COR-L47 (cell line): ENCODE measurements at places on chromosomes 1 and 21.

DNA sequence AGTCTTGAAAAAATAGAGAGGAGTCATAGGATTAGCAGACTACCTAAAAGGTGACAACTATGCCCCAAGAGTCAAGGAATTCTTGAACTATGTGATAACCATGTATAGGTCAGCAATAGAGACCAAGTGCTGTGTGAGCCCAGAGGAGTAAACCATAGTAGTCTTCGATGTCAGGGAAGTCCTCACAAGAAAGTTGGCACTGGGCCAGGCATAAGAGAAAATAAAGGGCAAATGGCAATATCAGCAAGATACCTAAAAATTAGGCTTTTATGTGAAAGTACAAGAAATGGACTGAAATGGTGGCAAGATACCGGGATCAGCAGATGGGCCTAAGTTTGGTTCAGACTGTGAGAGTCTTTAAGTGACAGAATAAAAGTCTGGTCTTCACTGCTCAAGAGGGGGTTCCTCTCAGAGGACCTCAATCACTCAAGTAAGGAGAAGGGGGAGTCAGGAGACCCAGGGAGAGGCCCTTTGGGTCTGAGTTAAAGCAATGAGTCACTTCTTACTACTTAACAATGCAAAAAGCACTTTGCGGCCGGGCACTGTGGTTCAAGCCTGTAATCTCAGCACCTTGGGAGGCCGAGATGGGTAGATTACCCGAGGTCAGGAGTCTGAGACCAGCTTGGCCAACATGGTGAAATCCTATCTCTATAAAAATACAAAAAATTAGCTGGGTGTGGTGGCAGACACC lies 95.0 kb downstream of the TEX35 start:
- no peak for DNase-seq

DNA sequence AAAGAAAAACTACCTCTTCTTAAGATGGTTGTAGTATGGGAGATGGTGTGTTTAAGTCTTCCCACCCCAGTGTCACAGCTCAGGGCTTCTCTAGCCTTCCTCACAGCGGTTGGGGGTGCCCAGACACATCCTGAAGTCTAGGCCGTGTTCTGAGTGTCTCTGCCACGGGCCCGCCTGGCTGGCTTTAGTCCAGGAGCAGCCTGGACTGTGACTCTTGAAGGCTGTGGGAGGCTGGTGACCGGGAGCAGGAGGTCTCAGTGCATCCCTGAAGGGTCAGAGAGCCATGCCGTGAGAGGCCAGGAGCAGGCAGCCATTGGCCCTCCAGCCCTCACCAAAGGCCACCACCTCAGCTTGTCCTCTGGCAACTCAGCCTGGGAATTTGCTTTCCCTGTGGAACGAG lies 4.5 kb downstream of the EPHX1 start:
- DNase-seq = no peak

- DNase-seq = no peak
Observed at GRCh38 chr1:155485945-155486344, 76.7 kb downstream of the ASH1L start.

DNA sequence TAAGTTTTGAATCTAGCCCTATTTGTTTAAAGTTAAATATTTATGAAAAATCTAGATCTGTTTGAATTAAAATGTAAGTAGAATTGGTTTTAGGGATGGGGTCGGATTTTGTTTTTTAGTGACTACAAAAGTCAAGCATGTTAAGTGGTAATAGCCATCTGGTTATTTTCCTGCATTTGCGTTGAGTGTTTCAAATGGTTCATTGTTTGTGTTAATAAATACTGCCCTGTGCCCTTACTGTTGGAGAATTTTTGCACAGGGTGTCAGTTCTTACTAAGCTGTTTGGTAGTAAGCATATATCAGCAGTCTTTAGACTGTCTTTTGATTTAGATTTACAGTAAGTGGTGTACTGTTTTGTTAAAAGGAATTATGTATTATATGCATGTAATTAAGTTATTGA lies 46.1 kb upstream of the TARS2 start:
- no peak for DNase-seq

- DNase-seq = no peak
Observed at GRCh38 chr1:235640580-235640979, 9.0 kb downstream of the GNG4 start.

GRCh38 chr1:9653491-9654050 lies 2.0 kb downstream of the PIK3CD start:
- no peak for DNase-seq

GRCh38 chr1:95122151-95122697 lies 5.1 kb downstream of the TLCD4 start:
- no peak for DNase-seq

DNA sequence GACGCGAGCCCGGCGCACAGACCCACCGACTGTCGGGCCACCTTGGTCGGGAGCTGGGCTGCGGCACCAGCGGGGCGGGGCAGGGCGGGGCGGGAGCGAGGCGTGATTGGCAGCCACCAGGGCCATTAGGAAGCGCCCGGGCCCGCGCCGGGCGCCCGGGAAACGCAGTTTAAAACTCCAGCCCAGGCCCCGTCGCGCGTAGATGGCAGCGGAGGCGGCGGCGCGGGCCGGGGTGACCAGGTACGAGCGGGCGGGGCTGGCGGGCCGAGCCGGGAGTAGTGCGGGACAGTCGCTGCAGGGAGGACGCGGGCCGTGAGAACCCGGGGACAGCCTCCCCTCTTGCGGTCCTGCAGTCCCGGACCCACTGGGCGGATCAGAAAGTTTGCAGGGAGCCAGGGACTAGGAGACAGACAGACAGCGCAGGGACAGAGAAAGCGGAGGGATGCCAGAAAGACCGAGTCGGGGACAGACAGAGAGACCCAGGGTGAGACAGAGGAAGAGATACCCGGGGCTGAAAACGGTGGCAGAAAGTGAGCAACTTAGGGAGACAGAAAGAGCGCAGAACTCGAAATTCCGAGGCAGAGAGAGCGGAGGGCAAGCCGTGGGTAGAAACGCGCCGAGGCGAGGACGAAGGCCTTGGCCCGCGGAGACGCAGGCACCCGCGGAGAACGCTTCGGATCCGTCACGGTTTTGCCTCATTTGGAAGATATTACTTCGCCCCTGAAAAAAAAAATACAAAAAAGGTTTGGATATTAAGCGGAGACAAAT lies at the start of gene DMBX1:
Gene DMBX1, plus strand, starts transcription at position 199 of the 768 bp plus-strand sequence. CDS start 17,175 bp downstream, outside the sequence.
- DNase-seq = no peak

DNA sequence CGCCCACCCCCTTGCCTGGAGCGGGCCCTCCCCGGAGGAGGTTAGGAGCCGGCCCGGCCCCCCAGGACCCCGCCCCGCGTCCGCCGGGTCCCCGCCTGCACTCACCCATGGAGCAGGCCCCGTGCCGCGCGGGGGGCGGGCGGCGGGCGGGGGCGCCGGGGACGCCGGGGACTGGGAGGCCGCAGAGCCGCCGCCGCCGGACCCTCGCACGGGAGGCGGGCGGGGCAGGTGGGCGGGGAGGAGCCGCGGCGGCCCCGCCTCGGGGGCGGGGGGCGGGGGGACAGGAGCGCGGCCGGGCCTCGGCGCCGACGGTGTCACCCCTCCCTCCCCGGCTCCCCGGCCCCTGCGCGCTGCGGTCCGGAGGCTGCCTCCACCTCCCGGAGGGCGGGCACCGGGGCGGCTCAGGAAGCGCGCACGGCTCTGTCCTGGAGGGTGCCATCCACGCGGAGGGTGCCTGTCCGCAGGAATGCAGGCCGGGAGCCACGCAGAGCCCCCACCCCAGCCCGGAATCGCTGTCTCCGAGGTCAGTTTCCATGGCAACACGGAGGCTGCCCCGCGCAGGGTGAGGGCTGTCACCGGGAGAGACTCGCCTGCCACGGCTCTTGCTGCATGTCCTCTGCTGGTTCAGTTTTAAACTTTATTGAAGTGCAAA lies 5.9 kb upstream of the PLEKHG5 start:
- peak; percentile 45 for DNase-seq

GRCh38 chr1:36320767-36321118 lies 2.7 kb downstream of the EVA1B start:
- DNase-seq = no peak

DNA sequence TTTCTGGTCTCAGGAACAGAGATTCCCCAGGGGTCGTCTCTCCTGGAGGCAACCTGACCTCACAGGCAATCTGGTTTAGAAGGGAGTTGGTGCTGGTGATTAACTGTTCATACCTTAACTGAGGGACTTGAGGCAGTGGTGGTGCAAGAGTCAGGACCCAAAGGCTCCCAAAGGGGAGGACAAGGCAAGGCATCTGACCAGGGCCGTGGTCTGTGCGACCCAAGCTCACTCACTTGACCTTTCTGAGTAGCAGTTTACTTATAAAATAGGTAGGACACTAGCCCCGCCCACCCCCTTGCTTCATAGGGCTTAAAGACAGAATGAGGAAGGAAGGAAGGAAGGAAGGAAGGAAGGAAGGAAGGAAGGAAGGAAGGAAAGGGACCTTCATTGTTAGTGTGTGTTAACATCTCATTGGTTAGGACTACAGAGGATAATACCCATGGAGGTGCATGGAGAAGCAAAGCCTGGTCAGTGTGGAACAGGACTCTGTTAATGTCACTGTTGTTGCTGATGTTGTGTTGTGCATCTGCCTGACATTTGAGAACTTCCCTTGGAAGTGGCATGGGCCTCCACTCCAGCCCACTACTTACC lies 4.6 kb upstream of the KCNA2 start:
- no peak for DNase-seq

- no peak for DNase-seq
Observed at GRCh38 chr1:23196627-23197328, 20.5 kb downstream of the HTR1D start.

GRCh38 chr1:212637902-212638301 lies 29.3 kb downstream of the ATF3 start:
- no peak for DNase-seq

DNA sequence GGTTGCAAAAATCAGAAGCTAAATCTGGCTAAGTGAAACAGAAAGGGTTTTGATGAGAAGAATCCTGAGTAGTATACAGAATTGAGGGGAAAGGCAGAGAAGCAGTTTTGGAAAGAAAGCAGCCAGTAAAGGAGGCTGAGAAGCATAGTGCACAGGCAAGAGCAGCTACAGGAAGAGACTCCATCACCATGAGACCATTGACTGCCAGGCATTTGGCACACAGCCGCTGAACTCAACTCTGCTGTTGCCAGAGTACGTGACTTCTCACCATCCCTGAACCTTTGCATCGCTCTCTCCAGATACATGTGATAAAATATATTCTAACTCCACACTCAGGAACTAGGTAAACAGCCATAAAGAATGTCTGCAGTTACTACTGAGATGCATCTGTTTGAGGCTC lies 128.3 kb upstream of the C1orf21 start:
- no peak for DNase-seq

- DNase-seq = no peak
Observed at GRCh38 chr1:90856463-90857007, 139.4 kb upstream of the BARHL2 start.

GRCh38 chr1:223088713-223089240 lies 54.3 kb downstream of the TLR5 start:
- no peak for DNase-seq

GRCh38 chr1:3030663-3031381 lies 9.6 kb downstream of the ACTRT2 start:
- DNase-seq = no peak

- no peak for DNase-seq
Observed at GRCh38 chr1:29523576-29523975, 287.3 kb downstream of the PTPRU start.

DNA sequence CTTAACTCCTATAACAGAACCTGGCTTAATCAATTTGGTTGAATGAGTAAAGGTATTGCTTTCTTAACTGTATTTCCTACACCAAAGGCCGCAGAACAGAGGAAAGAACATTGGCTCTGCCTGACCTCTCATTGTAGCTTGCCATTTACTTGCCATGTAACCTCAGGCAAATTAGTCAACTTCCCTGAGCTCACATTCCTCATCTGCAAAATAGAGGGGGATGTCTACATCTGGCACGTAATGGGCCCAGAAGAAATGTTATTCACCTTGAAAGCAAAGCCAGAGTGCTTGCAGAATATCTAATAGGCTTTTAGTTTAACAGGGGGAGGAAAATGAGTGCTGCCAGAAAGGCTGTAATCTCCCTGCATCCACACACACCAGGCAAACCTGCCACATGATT lies 44.3 kb downstream of the LAMC2 start:
- DNase-seq = no peak

DNA sequence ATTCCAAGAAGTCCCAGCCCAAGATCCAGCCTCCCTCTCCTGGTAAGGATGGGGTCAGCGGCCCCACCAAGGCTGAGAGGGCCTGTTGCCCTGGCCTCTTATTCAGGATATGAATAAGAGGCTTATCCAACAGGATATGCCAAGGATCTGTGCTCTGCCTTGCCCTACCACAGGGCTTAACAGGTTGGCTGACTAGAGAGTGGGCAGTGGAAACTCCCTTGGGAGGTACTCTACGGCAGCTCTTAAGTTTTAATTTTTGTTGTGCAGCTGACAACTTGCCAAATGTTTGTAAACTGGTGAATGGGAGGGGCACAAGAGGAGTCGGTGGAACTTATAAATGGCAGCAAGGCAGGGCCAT lies 16.5 kb upstream of the PIGV start:
- no peak for DNase-seq

GRCh38 chr1:237903961-237904360 lies 13.2 kb upstream of the ZP4 start:
- no peak for DNase-seq

GRCh38 chr1:41493626-41494350 lies 9.3 kb upstream of the EDN2 start:
- DNase-seq = no peak

GRCh38 chr1:42753070-42753469 lies 13.0 kb upstream of the CLDN19 start:
- DNase-seq = no peak

- no peak for DNase-seq
Observed at GRCh38 chr1:234694661-234695060, 84.7 kb upstream of the IRF2BP2 start.

DNA sequence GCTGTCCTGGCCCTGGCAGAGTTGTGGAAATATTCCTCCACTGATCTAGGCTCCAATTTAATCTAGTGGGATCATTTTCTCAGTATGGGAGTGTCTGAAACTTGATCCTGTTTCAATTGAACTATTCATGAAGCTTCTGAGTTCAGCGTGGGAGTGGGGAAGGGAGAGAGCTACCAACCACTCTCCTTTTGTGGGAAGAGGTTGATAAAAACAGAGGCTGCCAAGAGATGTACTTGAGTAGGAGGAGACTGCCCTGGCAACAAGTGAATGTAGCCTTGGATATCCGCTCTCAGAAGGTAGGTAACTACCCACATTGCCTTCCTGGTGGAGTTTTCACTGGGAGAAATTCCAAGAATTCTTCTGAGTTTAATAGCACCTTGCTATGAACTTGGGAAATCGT lies at the start of gene CTXND2:
Gene CTXND2, plus strand, starts transcription at position 119 of the 400 bp plus-strand sequence. CDS start 25,179 bp downstream, outside the sequence.
- DNase-seq = no peak

DNA sequence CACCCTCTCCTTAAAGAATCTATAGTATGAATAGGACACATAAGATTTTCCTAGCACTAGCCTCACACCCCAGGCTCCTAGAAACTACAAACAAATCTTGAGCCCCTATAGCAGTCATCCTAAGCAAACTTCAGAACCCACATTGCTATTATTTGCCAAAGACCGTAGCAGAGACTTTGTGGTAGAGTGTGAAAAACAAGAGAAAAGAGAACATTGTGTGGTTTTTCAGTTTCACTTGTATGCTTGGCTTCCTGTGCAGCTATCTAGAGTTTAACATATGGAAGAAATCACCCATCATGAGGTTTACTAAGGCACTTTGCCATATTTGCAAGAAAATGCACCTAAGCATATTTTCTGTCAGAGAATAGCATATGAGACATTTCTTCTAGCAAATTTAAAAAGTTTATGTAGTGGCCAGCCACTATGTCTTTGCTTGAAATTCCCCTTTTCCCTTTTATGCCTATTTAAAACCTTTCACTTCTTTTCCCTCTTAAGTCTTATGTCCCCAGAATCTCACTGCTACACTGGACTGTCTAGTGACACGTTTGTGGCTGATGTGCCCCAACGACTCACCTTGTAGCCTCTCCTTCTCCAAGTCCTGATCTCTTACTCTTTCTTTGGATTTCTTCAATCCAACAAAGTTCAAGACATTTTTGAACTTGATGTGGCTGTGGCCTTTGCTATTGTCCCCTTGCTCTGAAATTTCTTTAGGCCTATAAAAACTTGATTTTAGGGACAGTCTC lies 25.6 kb downstream of the CCDC190 start:
- DNase-seq = no peak
